ENCODE measurements at places on chromosomes 11 and 22. TPM values are rescaled to one million over a fixed set of nuclear protein-coding genes. Genes with fewer than 3 reads are reported as not detected.

DNA sequence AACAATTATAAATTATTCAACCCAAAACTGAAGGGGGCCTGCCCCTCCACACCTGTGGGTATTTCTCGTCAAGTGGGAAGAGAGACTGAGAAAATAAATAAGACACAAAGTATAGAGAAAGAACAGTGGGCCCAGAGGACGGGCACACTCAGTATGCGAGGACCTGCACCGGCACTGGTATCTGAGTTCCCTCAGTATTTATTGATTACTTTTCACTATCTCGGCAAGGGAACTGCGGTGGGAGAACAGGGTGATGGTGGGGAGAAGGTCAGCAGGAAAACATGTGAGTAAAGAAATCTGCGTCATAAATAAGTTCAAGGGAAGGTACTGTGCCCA, 3.2 kb downstream of the C11orf54 start:
- peaks cover 20% of the 10 kb centered on the region for H3K36me3 ChIP-seq
- no peak overlapping the region for H3K4me3 ChIP-seq
- H3K27ac ChIP-seq, result no peak overlapping the region
- peaks cover 6% of the 10 kb centered on the region for H3K4me1 ChIP-seq
- no peak for DNase-seq

GRCh38 chr22:32729412-32729811, 72.1 kb upstream of the TIMP3 start:
- H3K4me3 ChIP-seq, result no peak overlapping the region
- H3K27ac ChIP-seq, result no peak overlapping the region
- no peaks in the 10 kb centered on the region for H3K4me1 ChIP-seq
- no peaks in the 10 kb centered on the region for H3K27me3 ChIP-seq
- no peak for DNase-seq
- no peaks in the 10 kb centered on the region for H3K36me3 ChIP-seq

DNA sequence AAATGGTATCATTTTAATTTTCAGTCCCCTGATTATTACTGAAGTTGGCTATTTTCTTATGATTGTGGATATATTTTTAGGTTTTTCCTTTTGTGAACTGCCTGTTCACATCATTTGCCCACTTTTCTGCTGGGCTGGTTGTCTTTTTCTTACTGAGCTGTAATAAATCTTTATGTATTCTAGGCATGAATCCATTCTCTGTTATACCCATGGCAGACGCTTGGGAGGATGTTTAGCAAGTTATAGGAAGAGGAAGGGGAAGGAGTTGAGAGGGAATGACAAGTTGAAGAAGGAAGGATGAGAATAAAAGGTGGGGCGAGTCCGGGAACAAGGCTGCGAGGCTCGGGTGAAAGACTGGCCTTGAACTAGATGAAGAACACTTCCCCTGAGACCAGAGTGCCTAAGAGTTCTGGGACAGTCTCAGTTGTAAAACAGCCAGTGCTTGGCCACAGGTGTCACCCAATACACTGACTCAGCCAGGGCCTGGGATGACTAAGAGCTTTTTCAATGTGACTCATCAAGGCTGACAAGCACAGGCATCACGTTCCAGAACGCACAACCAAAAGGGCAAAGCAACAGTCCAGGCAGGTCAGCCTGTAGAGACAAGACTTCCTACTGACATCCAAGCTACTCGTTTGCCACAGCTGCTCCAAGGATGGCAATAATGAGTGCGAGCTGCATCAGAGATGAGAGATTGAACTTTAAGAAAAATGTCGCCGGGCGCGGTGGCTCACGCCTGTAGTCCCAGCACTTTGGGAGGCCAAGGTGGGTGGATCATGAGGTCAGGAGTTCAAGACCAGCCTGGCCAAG, 35.2 kb downstream of the LRFN4 start:
- DNase-seq, result peak; percentile 90
- H3K4me1 ChIP-seq, result peaks cover 35% of the 10 kb centered on the region
- H3K4me3 ChIP-seq, result no peak overlapping the region

DNA sequence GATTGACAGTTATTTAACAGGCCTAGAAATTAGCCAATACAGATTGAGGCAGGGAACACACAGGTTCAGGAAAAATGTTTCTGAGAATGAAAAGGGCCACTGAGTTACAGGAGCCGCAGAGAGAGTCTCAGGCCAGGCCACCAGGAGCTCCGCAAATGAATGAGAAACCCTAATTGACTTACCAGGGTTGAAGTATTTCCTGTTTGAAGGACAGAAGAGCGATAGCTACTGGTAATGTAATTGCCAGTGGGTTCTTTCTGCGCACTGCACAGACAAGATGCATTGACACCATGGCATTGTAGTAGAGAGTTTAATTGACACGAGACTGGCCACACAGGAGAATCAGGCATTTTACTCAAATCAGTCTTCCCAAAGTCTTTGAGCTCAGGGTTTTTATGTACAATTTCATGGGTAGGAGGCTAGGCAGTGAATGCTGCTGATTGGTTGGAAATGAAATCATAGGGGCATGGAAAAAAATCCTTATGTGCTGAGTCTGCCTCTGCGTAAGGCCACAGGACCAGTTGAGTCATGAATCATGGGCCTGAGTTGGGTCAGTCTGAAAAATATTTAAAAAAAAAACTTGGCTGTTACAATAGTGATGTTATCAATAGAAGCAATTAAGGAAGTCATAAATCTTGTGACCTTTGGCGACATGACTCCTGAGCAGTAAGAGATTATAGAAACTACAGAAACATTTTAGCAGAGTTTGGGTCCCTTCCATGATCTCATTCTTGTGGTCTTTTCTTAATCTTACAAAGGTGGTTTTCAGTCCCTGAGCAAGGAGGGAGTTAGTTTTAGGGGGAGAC, 203.8 kb downstream of the CASP12 start:
- H3K27ac ChIP-seq, result no peak overlapping the region
- H3K27me3 ChIP-seq, result no peaks in the 10 kb centered on the region
- H3K4me3 ChIP-seq, result no peak overlapping the region
- no peaks in the 10 kb centered on the region for H3K36me3 ChIP-seq
- no peak for DNase-seq
- H3K4me1 ChIP-seq, result 0 out of 2 replicates have a peak, but pooled peaks cover 5% of the 10 kb centered on the region

GRCh38 chr11:64759131-64759721, 548 bp downstream of the PYGM start:
- H3K4me1 ChIP-seq, result no peaks in the 10 kb centered on the region
- peaks cover 9% of the 10 kb centered on the region for H3K36me3 ChIP-seq
- DNase-seq, result no peak
- no peak overlapping the region for H3K27ac ChIP-seq

DNA sequence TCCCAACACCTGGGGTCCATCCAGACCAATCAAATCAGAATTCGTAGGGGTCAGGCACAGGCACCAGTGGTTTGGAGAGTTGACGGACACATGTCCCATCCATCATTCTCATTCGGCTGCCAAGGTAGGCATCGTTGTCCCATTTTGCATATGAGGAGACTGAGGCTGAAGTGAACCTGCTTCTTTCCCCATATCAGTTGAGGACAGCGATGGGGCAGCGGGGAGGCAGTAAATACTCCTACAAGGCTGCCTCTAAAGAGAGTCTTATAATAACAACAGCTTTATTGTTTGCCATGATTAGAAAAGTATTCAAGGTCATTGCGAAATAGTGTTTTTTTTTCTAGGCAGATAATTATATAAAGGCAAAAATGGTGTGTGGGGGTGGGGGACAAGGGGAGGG, 1.6 kb upstream of the BEST1 start:
- peaks cover 23% of the 10 kb centered on the region for H3K4me1 ChIP-seq
- H3K4me3 ChIP-seq, result no peak overlapping the region
- H3K27me3 ChIP-seq, result no peaks in the 10 kb centered on the region
- H3K27ac ChIP-seq, result no peak overlapping the region
- no peak for DNase-seq

GRCh38 chr22:27895600-27895999, 23.5 kb downstream of the PITPNB start:
- no peak for DNase-seq
- H3K4me3 ChIP-seq, result no peak overlapping the region
- no peak overlapping the region for H3K27ac ChIP-seq
- peaks cover 50% of the 10 kb centered on the region for H3K36me3 ChIP-seq
- no peaks in the 10 kb centered on the region for H3K4me1 ChIP-seq

DNA sequence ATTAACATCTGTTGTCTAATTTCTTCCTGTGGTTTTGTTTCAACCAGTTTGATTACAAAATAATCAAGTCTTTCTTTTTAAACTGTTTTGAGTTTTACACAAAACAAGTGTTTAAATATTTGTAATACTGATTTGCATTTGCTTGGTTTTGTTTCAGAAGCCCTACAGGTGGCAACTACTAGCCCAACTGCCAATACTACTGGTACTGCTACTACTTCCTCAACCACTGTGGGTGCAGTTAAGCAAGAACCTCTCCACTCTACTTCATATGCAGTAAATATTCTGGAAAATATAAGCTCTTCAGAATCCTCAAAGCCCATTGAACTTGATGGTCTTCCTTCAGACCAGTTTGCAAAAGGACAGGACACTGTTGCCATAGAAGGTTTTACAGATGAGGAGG, 61.1 kb downstream of the QSER1 start:
- no peaks in the 10 kb centered on the region for H3K27me3 ChIP-seq
- no peak overlapping the region for H3K4me3 ChIP-seq
- no peak overlapping the region for H3K27ac ChIP-seq

GRCh38 chr22:47655930-47656329, 893.5 kb downstream of the TBC1D22A start:
- H3K27me3 ChIP-seq, result no peaks in the 10 kb centered on the region
- H3K36me3 ChIP-seq, result 0 out of 2 replicates have a peak, but pooled peaks cover 5% of the 10 kb centered on the region
- H3K27ac ChIP-seq, result no peak overlapping the region
- no peak for DNase-seq
- H3K4me1 ChIP-seq, result no peaks in the 10 kb centered on the region

GRCh38 chr11:112564228-112564955, 303.7 kb upstream of the PLET1 start:
- H3K4me3 ChIP-seq, result no peak overlapping the region
- H3K4me1 ChIP-seq, result peaks cover 6% of the 10 kb centered on the region
- H3K36me3 ChIP-seq, result no peaks in the 10 kb centered on the region
- DNase-seq, result peak; percentile 67
- H3K27me3 ChIP-seq, result no peaks in the 10 kb centered on the region

DNA sequence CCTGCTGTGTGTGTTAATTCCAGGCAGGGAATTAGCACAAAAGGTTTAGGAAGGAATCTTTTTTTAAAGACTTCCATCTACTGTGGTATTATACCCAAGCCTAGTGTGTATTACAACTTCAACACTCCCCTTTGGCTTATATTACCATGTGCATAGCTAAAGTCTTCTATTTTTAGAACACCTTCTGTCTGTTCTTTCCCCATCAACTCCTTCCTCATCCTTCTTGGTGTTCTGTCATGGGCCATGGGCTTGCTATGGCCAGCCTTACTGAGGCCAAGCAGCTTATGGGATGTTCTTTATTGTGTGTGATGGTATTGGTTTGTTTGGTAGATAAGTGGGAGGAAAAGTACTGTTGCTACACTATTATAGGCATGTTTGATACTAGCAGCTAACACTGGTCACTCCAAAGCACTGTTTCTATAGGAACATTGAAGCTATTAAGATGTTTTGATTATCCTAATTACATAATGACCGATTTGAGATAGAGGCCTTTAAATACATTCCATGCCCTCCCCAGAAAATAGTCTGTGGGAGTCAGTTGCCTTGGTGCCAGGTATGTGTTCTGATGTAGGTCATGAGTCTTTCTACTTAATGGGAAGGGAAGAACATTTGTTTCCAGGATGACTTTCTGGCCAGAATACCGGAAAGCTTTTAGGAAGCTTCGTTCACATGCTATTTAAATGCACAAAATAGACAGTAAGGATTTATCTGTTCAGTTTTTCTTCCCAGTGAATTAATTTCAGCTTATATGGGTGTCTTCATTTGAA, 16.5 kb downstream of the MCAM start:
- H3K36me3 ChIP-seq, result peaks cover 31% of the 10 kb centered on the region
- H3K27ac ChIP-seq, result no peak overlapping the region
- no peaks in the 10 kb centered on the region for H3K4me1 ChIP-seq
- no peak for DNase-seq

GRCh38 chr11:30786256-30787110, 200.3 kb upstream of the MPPED2 start:
- H3K4me3 ChIP-seq, result no peak overlapping the region
- H3K27me3 ChIP-seq, result no peaks in the 10 kb centered on the region
- H3K4me1 ChIP-seq, result no peaks in the 10 kb centered on the region
- DNase-seq, result no peak
- no peaks in the 10 kb centered on the region for H3K36me3 ChIP-seq

DNA sequence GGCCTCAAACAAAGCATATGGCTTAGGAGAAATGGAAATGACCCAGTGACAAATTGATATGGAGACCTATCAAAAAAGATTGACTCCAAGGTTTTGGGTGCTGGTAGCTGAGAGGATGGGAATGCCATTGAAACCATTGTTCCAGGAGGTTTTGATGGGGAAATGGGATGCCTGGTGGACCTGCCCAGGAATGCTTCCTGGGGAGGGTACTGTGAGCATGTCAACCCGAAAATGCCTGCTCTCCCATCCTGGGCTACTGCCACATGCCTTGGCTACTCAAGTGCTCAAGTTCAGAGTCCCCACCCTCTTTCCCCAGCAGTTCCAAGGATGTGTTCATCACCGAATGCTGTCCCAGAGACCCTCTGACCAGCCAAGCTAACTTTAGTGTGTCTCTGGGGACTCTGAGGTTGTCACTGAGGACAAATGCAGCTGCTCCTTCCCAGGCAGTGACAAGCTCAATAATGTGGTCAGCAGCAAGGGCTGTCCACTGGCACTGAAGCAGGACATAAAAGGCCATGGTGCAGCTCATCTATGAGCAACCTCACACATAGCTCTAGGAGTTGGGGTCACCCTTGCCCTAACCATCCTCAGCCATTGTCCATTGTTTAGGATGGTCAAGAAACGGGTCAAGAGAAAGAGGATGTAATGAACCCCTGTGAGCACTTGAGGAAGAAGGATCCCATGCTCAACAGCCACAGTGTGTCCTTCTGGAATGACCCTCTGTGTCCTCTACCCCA, 83.7 kb downstream of the TRIM29 start:
- no peak overlapping the region for H3K4me3 ChIP-seq
- no peaks in the 10 kb centered on the region for H3K36me3 ChIP-seq
- peaks cover 95% of the 10 kb centered on the region for H3K27me3 ChIP-seq
- no peaks in the 10 kb centered on the region for H3K4me1 ChIP-seq

DNA sequence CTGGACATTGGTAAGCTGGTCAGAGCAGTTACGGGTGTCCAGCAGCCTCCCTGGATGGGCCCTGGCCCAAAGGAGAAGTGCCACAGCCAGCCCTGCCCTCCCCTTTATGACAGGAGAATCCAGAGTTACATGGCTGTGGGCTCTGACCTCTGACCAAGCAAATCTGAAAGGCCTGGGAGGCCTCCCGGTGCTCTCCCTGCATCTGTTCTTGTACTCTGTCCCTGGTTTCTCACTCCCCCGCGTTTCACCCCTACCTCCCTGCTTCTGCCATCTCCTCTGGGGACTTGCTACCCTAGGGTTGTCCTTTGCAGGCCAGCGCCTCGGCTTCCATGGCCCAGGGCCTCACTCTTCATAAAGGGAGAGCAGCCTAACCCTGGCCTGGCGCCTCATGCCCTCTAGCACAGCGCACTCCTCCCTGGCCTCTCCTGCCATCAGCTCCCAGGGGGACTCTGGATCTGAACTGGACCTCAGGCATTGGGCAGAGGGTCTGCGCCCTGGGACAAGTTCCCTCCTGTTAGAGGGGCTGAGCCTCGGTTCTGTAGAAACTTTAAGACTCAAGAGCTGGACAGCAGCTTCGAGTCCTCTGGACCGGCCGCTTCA, 10.7 kb downstream of the PICK1 start:
- no peaks in the 10 kb centered on the region for H3K27me3 ChIP-seq
- no peak overlapping the region for H3K27ac ChIP-seq
- no peak overlapping the region for H3K4me3 ChIP-seq
- H3K36me3 ChIP-seq, result peaks cover 29% of the 10 kb centered on the region
- DNase-seq, result no peak

- no peaks in the 10 kb centered on the region for H3K36me3 ChIP-seq
- H3K27ac ChIP-seq, result no peak overlapping the region
These were observed 110.2 kb upstream of the MTNR1B start for GRCh38 chr11:92859156-92859690.

Gene CHEK1
- 36.5 TPM for total RNA-seq

Gene HOATZ
- not detected for total RNA-seq

Gene MOGAT2
- total RNA-seq, result not detected

Gene OR51V1
- not detected for total RNA-seq

Gene RASL10A
- total RNA-seq, result not detected

Gene OR51B4
- total RNA-seq, result not detected

Gene CATSPER1
- total RNA-seq, result 2.3 TPM
